ENCODE measurements at places on chromosomes 12 and 14. TPM values are rescaled to one million over a fixed set of nuclear protein-coding genes. Genes with fewer than 3 reads are reported as not detected.

- no peak for DNase-seq
Observed at GRCh38 chr14:86766469-86766868, 1226.5 kb downstream of the GALC start.

DNA sequence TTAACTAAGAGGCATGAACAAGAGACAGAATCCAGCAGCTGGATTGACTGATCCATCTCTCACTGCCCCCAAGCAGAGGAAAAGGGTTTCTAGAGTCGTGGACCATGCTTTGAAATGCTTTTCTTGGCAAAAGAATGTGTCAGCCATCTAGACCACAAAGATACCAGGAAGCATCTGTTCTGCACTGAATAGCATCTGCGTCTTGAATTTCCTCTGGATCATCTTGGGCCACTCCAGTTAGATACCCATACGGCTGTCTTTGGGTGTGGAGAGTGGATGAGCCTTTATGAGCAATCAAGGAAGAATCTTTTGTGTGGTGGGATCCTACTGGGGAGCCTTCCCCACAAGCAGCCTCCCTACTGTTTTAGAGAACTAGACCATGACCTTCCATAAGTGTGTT is 16.0 kb upstream of the RFX4 start:
- DNase-seq, result no peak

DNA sequence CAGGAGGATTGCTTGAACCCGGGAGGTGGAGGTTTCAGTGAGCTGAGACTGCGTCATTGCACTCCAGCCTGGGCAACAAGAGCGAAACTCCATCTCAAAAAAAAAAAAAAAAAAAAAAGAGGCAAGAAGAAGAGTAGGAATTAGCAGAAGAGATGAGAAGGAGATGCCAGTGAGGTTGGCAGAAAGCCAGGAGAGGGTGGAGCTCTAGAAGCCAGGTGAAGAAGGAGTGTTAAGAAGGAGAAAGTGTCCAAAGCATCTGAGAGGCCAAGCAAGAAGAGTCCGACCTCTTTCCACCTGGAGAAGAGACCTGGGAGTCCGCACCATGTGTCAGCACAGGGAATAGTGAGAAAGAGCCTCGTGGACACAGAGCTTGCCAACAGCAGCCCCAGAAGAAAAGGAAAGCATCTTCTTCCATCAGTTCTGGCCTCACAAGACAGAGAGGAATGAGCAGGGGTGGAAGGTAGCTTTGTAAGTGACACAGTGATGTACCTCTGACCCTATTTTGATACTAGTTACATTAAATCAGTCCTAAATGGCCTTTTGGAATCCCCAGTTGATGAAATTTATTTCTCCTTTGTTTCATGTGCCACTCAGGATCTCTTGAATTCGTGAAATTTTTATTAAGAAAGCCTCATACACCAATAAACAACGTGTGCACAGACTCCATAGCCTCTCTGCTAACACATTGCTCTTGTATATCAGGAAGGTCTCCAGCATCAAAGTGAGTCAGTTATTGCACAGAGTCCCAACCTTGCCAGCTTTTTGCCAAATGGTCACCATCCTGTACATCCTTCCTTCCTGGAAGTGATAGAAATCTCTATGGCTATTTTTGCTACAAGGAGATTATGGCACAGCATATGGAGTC is 70.6 kb downstream of the SAMD4A start:
- no peak for DNase-seq

DNA sequence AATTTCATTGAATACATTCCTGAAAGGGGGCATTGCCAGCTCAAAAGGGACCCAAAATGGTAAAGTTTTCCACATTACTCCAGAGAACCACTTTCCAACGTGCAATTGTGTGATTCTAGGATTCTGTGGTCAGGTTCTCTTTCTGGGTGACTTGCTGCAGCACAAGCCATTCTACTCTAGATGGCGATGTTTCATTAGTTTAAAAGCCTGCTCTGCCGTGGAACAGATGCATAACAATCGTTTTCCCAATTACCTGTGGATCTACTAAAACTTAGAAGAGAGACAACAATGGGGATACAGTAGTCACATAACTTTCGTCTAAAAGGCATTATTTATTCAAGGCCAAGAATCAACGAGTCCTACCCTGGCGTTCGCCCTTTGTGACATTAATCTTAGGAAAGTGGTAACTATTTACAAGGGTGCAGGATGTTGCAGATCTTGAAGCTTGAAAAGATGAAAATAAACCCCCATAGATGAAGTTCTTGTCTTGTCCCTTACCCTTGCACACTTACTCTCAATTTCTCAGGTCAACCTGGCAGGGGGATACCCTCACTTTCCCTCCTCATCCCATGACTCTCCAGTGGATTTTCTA is 400.9 kb downstream of the SNAPC1 start:
- DNase-seq, result peak; percentile 15

GRCh38 chr12:72270961-72271360 is 1.2 kb upstream of the TRHDE start:
- no peak for DNase-seq

Gene GNB3
- total RNA-seq, result 3.8 TPM

Gene CLEC1A
- not detected for total RNA-seq

Gene C12orf50
- total RNA-seq, result 0.13 TPM

Gene PRR4
- total RNA-seq, result 2.5 TPM

Gene GARIN6
- not detected for total RNA-seq

All from naive thymus-derived CD8-positive, alpha-beta T cell (primary cell).